ENCODE measurements at places on chromosomes 2 and 18.

DNA sequence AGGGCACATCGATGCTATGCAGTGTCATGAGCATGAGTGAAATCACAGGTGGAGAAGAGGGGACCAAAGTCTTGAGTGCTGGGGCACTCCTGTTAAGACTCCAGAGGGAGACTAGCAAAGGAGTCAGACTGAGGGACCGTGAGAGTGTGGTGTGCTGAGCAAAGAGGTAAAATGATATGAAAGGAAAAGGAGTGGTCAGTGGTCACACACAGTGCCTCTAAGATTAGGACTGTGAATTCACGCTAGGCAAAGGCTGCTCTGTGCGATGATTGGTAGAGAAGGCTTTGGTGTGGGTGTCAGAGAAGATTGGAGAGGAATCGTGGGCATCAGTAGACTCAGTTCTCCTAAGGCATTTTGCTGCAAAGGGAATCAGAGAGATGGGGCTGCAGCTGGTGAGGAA lies 12.8 kb downstream of the SOCS6 start:
- DNase-seq, result no peak

GRCh38 chr2:204673877-204674276 lies 128.6 kb downstream of the PARD3B start:
- DNase-seq, result no peak

GRCh38 chr2:177432703-177433102 lies 40.1 kb downstream of the AGPS start:
- no peak for DNase-seq

- DNase-seq, result no peak
Measured at GRCh38 chr2:127356531-127356930, 31.2 kb downstream of the MAP3K2 start.

- DNase-seq, result no peak
Measured at GRCh38 chr18:76604108-76604934, 109.3 kb upstream of the ZNF516 start.

DNA sequence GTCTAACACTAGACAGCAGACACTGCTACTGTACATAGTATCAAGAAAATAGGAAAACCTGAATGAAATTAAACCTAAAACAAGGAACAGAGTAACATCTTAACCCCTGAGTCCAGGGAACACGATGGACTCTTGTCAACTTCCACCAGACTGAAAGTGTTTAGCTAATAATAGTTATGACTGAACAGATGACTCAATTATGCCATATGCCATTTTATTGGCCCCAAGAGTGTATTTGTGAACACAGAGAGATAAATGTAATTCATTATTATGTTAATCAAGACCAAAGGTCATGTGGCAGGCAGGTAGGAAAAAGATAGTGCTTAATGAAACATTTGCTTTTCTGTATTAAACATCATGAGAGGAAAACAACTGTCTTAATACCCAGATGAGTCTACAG lies 58.0 kb downstream of the NYAP2 start:
- DNase-seq, result no peak

DNA sequence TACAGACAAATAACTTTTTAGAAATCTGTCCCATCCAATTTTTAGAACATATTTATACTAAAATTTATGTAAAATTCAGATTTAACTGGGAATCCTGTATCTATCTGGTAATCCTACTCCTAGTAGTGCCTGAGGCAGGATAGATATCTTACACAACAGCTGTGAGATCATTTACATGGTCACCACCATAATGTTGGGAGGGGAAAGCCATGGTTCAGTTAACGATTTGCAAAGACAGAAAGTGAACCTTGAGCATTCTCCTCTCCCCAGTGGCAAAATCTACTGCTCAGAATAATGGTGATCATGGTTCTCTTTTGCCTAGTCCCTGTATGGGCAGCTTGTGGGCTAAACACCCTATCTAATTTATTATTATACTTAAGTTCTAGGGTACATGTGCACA lies 7.7 kb upstream of the TMEM247 start:
- no peak for DNase-seq

GRCh38 chr2:84881581-84882413 lies 913 bp upstream of the TRABD2A start:
- DNase-seq, result peak; percentile 78

DNA sequence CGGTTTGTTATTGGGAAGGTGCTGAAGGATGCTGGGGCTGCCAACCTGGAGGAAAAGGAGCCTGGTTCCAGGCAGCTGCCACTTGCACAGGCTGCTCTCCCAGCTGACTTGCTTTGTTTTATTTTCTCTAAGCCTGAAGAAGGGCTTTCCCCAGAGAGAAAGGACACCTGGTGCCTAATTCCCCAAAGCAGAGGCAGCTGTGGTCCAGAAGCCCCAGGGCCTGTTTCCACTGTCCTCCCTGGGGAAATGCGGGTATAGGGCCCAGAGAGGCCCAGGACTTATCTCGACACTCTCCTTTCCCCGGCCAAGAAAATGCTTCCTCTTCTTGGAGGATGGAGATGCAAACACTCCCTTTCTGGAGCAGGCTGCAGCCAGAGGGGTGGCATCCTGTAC lies 30.1 kb downstream of the INO80C start:
- peak; percentile 93 for DNase-seq
